Fibroblast of the aortic adventitia (primary cell): ENCODE measurements at places on chromosomes 2 and 18.

- DNase-seq, result peak; percentile 21
These were observed 92.5 kb downstream of the KCNF1 start for GRCh38 chr2:11004199-11004598.

DNA sequence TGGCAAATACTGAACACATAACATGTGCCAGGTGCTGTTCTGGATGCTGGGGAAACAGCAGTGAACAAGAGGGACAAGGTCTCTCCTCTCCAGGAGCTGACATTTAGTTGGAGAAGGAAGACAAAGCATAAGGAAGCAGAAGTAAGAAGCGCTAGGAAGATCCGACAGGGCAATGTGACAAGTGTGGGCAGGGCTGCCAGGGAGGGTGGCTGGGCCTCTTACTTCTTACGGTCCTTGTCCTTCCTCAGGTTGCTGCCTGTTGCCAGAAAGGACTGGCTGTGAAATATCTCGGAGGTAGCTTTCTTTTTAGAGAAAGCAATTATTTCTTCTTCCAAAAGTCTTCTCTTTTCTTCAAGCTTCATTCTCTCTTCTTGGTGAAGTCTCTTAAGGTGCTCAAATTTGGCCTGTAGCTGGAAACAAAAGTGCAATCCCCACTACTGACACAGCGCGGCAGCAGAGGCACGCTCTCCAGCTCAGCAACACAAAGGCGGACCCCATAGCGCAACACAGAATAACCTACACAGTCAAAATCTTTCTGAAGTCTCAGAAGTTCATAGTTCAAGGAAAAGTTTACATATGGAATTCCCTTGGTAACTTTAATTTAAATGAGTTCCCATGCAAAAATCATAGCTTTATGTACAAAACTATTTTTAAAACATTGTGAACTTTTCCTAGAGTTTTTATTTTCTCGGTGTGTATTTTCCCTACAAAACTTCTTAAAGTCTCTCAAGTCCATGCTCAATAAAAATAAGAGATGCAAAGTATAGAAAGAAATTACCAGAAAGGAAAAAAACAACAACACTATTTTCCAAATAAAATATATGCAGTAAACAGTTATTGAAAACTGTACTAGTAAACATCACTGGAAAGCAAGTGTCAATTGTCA is 67.7 kb downstream of the SEPTIN10 start:
- DNase-seq, result peak; percentile 74

GRCh38 chr2:68726100-68726499 is 8.5 kb upstream of the ARHGAP25 start:
- DNase-seq, result no peak

DNA sequence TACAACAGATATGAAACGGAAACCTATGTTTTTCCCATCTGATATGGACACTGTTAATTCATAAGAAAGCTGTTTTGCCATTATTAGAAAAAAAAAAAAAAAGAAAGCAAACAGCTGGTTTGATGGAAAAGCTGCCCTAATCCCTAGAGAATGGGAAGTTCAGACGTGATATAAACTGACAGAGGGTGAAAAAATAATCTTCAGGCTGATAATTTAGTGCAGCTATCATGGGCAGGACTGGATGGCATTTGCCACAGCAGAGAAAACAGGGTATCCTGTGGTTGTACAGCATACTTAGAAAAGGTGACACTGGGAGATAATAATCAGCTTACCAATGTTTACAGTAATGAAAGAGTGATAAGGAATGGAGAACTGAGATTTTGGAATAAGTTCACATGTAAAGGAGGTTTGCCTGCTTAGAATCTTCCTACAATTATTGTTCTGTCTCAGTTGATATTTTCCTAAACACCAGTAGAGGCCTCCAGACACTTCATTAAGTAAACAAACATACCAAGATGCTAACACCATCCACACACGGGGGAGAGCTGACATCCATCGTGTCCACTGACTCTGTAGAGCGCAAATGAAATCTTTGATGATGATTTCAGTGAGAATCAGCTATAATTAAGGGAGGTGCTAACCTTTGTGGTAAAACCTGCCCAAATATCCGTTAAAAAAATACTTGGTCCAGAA is 211.6 kb upstream of the MMADHC start:
- peak; percentile 59 for DNase-seq

GRCh38 chr2:162267996-162268395 is 24.8 kb upstream of the FAP start:
- DNase-seq, result no peak

DNA sequence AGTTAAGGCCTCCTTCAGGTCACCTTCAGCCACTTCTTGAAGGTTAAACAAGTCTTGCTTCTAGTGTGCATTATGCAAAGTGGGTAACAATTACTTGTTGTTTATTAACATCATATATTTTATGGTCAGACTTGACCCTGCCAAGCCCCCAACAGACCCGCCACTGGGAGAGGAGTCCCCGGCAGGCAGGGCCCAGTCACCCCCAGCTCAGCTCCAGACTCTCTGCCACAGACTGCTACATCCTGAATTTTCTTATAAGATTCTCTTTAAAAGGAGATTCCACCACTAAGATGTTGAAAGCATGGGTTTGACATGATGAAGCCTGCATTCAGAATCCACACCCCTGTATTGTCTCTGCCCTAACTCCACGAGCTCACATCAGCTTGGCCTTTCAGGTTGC is 174.3 kb upstream of the ARL4C start:
- no peak for DNase-seq

DNA sequence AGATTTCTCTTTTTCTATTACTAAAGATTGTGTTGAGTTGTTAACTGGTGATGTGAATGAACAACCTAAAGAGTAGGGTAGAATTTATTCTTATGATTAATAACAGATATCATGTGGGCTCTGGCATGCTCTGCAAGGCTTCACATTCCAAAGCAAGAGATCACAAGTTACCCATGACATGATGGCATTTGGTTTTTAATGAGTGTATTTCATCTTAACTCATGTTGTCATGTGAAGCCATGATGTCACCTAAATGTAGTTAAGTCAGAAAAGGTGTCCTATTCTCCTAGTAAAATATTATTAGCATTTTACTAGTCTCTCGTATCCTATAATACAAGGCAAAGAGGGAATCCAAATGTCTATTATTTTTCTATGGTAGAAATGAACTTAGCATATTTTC is 678.0 kb downstream of the ARHGAP15 start:
- DNase-seq, result no peak

GRCh38 chr2:86396291-86396785 is 44.8 kb upstream of the KDM3A start:
- peak; percentile 35 for DNase-seq

DNA sequence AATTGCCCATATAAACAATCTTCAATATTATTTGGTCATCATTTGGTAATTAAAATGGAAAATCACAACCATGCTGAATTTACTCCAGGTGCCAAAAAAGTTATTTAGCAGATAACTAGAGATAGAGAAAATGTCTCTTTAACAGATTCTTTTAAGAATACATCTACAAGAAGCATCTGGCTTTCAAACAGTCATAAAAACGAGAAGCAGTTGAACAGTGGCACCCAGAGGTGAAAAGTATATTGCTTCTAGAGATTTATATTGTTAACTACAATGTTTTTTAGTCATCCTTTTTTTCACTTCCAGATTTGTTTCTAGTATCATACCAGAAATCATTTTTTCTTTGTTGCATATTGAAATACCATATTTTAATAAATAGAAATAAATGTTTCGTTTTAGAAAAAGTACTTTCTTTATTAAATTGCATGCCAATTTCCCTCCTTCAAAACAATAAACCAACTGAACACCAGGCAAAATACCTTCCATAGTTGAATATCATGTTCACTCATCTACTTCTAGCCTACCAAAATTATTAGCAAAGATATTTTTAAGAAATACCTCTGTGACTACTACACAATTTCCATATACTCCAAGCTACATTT is 65.4 kb upstream of the HNRNPA3 start:
- peak; percentile 75 for DNase-seq

GRCh38 chr2:64424416-64424987 is 29.5 kb upstream of the LGALSL start:
- no peak for DNase-seq

DNA sequence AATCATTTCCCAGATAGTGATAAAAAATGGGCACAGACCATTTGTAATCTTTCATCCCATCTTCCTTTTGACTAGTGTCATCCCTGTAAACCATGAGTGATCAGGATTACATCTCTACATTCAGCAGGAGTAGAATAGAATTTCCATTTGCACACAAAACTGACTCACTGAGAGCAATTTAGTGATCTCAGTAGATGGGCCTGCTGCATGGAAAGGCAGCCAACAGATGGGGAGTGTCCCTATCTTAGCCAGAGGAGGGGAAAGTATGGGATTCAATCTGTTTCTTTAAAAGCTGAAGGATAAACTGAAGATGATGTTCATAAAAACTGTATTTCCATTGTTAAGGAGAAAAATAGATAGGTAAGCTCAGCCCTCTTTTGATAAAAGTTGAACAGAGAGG is 441.7 kb downstream of the ZNF521 start:
- DNase-seq, result no peak

DNA sequence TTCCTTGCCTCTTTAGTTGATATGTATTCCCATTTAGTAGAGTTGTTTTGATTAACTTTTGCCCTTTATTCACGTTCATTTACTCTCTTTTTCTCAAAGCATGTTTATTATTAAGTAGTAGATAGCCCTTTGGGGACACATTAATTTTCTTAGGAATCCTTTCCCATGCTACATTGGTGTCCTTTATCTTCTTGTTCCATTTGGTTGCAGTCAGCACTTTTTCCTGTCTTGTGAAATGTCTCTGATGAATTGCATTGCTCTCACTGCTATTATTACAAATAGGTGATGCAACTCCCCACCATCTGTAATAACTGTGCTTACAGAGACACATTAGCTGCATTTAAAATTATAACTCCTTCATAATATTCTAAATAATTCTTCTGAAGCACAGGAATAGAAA is 428.5 kb upstream of the CNTNAP5 start:
- no peak for DNase-seq

DNA sequence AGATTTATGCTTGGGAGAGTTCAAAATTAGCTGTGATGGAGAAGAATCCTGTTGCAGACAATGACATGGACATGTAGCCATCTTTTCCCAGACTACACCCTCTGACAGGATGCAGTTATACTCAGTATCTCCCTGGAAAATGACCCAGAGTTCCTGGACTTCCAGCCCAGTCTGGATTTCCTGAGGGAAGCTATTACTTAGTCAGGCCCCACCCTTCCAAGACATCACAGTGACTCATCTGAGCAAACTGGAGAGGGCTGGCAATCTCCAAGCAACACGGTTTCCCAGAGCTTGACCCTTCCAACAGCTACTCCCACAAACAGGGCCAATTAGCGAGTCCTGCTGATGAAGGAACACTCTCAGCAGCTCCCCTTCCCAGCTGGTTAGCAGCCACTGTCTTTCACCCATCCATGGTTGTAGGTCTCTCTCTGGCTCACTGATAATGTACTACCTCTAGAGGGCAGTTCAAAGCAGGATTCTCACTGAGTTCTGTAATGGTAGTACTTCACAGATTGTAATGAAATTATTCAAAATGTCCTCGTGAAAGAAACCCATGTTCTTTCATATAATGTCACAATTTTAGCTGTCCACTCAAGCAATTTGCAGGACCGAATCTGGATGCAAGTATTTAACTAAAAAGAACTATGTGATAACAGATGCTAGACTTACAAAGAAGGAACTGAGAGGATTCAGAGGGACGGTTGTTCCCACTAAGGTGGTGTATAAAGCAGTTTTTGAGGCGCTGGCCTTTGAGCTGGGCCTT is 110.2 kb downstream of the MDH1 start:
- peak; percentile 93 for DNase-seq

GRCh38 chr2:55112229-55113031 is 62.2 kb upstream of the RTN4 start:
- DNase-seq, result peak; percentile 82

DNA sequence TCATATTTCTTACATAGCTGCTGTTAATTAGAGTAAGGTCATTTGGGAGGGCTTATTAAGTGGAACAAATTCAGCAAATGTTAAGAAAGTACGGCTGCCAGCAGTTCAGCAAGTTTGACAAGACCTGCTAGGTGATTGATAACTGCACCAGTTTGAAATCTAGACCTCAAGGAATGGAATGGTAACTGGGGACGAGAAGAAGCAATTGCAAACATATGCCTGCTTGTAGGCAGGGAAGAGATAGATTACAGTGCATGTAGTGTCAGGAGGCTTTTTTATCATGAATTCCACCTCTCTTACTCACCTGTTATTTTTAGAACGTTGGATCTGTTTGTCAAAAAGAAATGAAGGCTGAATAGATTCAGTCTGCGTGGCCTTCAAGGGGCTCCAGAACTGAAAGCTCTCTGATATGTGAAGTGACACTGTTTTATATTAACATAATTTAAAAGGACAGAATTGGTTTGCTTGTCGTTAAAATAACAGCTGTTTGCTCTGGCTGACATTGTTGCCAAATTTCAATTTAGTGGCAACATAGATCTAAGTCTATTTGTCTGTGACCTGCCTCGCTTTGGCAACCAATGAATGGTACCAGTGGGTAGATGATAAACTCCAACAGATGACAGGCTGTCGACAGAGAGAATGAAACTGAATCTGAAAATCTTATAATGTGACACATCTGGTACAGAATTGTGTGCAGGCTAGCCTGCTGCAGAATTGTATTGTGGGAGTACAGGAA is 199.3 kb downstream of the ZNF407 start:
- DNase-seq, result peak; percentile 79

DNA sequence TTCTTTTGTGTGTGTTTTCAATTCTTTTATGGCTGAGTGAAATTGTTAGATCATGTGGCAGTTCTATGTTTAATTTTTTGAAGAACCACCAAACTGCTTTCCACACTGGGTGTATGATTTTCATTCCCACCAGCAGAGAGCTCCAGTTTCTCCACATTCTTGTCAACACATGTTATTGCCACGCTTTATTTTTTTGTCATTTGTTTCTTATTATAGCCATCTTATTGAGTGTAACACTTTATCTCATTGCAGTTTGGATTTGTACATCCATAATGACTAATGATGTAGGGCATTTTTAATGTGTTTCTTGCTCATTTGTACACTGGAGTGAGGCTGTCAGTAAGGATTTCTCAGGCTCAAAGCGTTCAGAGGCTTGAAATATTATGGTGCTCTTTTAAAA is 184.2 kb downstream of the PIEZO2 start:
- peak; percentile 21 for DNase-seq

DNA sequence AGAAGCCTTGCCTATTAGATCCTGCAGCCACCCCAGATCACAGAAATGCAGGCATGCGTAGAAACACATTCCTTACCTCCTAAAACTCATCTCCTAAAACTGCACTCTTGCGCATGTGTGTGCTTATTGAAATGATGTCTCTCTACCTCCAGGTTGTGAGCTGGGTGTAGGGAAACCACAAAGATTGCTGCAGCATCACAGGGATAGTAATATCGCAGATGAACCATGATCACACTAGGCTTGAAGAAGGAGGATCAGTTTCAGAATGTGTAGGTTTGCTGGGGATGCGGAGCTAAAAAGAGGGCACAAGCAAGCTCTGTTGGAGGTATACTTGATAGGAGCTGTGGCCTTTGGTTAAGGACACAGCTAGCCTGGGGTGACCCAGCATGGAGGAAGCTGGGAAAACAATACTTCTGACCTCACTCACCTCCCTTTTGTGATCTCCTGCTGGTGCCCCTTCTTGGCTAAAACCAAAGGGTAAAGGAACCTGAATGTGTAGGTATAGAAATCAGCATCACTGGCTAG is 118.8 kb downstream of the SETBP1 start:
- no peak for DNase-seq

GRCh38 chr2:130966775-130967490 is 126.3 kb downstream of the FAM168B start:
- DNase-seq, result no peak
